T1000 (cell line): ENCODE measurements at places on chromosomes 5 and 9.

DNA sequence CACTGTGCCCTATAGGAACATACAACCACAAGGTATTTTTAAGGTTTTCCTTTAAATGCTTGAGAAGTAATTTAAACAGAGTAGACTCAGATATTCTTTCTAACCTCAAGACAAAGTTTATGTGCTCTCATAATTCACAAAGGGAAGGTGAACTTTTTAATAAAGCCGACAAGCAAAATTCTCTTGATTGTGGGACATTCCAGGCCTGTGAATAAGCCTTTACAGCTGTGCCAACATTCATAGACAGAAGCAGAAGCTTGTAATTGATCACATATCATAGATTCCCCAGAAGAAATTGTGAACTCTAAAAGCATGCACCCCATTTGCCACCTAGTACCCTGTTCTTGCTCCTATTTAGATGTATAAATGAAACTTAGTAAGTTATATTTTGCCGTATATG lies 1107.8 kb upstream of the SEMA6A start:
- no peak for DNase-seq

DNA sequence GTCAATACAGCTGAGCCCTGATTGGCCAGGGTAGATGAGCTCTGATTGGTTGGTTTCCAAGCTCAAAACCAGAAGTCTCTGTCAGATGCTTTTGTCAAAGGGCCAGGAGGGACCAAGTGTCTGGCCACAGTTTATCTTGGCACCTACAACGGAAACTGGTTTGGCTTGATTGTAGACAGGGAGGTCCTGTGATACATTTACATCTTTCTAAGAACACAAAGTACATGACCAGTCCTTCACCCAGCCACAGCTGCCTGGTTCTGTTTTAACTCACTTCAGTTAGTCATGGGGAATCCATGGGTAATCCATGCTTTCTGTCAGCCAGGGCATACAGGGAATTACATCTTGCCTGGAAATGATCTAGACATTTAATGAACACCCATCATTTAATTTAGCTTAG lies 171.2 kb downstream of the SLC12A2 start:
- no peak for DNase-seq

DNA sequence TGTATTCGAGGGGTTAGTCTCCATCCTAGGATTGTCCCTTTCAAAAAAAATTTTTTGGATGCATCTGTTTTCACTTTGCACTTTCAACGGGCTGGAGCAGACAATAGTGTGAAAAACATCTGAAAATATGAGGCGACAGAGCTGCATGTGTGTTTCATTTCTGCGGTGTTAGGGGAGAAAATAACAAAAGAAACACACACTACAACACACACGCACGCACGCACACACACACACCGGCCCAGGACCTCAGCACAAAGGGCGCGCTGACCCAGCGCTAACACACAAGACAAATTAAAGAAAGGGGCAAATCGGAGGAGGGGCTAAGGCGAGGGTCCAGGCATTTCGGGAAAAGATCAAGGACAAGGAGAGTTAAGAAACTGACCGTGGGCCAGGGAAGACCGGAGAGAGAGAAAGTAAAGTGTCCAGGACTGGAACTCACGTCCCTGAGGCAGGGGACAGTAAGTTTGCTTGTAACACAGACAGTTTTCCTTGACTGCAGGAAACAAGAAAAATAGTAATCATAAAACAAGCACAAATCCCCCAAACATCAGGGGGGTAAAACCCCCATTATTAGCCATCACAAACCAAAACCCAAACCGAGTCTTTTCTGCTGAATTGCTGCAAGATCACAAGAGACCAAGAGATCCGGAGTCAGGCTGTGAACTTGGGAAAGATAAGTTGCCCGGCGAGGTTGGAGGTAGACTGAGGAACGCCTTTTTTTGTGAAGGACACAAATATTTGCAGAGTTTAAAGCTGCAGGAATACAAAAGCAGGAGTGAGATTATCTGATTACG lies 302.1 kb downstream of the PARP8 start:
- no peak for DNase-seq

DNA sequence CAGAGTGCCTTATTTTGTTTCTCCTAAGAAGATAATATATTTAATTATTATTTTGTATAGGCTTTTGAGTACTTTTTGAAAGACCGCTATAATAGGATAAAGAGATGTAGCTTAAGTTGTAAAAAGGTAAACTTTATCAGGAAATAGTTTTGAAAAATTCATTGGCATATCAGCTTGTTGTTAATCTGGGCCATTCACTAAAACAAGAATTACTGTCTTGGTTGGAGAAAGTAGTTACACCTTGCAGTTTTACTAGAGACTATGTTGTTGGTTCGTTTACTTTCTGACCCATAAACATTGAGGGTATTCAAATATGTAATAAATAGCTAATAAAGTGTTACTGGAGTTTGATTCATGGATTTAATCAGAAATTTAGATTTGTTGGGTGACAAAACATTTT lies 33.7 kb downstream of the TNPO1 start:
- no peak for DNase-seq

GRCh38 chr5:115487756-115488155 lies 56.8 kb downstream of the FEM1C start:
- no peak for DNase-seq

DNA sequence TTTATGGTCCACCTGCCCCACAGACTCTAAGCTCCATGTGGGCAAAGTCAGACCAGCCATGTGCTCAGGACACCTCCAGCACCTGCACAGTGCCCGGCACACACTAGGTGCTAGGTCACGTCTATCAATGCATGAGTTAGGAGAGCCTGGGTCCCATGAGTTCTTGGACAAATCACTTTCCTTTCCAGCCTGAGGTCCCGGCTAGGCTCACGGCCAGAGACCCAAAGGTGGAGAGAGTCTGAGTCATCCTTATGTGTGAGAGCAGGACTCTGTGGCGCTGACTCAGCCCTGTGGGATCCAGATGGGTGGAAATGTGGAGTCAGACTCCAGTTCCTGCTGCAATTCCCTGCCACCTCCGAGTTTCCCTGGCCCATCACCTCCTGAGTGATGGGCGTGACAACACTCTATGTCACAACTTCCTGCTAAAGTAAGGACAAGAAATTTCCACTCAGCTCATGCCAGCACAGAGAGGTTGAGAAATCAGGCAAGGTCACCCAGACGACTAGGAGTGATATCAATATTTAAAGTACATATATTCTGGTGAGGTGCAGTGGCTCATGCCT lies 2.5 kb upstream of the ST6GALNAC4 start:
- peak; percentile 87 for DNase-seq

DNA sequence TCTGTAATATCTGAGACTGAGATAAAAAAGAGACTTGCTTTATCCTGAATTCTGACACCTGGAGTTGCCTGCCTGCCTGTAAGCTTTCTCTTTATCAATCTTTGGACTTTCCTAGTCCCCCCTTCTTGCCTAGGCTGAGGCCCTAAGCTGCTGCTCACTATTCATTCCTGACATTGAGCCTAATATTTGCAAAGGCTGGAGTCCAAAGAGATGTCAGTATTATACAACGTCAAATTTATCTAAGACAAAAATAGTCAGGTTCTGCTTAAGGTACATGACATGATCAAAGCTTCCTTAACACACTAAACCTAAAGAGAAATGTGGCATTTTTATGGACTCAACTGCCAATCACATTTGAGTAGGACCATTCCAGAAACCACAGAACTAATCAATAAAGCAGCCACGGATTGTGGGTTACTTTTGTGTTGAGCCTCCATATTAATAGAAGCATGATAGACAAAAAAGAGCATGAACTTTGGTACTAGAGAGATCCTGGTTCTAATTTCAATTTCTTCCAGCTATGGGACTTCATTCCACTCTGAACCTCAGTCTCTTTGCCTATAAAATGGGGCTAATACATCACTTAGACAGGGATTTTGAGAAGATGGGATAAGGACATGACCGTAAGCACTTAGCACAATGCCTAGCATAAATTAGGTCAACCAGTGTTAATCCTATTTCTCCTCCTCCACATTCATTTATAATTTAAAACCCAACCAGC lies 56.1 kb downstream of the IL33 start:
- no peak for DNase-seq
